Stimulated activated CD4-positive, alpha-beta T cell treated with anti-CD3 and anti-CD28 coated beads, Interleukin-4, amount 100 ng/mL, for 1 hour (primary cell): ENCODE measurements at places on chromosomes 3 and 15.

DNA sequence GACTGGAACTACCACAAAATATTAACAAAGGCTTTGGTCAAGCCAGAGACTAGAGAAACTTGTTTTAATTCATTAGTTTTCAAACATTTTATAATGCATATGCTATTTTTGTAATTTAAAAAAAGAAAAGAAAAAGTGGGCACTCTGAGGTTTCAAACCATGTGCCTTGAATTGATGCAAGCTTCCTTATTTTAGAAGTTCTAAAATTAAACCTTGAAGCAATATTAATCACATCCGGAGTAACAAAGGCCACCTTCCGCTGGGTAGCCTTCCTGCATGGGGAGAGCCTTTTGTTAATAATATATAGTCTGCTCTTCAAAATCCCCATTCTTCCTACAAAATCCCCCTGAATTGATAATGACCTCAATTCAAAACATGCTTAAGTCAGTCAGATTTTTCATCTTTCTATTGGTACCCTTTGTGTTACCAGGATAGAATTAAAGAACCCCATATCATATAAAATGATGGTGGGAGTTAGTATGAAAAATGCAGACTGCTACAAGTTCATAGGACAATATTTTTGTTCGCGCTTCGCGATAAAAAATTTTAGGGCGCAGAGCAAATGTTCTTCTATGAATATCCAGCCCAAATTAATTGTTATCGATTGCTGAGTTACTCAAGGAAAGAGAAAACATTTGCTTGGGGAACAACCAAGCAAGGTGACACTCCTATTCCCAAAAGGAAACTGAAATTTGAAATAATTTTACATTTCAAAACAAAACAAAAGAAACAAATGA lies 30.6 kb downstream of the LDHAL6B start:
- no peak for DNase-seq

DNA sequence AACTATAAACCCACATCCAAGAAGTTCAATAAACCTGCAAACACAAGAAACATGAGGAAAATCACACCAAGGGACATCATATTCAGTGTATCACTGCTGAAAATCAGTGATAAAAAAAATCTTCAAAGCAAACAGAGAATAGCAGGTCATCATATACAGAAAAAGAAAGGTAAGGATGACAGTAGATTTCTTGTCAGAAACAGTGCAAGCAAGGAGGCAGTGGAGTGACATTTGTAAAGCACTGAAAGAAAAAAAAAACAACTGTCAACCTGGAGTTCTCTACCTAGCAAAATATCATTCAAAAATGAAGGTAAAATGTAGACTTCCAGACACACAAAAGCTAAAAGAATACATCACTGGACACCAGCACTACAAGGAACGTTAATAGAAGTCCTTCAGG lies 71.5 kb downstream of the TRPC1 start:
- DNase-seq = no peak

DNA sequence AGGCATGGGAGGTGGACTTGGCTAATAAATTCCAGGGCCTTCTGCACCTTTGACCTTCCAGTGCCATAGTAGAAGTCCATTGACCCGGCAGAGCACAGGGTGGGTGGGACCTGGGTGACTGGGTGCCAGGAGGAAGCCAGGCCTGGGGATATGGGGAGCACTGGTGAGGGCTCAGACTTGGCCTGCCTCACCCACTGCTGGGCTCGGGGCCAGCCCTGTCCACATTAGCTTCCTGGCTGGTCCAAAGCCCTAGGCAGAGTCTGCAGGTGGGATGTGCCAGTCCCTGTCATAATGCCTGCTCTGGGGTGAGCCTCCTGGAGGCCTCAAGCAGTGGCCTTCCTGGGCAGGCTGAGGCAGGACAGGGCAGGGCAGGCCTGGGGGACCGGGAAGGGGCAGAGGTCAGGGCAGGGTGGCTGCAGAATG lies 38.1 kb upstream of the CHRNB4 start:
- DNase-seq = no peak

DNA sequence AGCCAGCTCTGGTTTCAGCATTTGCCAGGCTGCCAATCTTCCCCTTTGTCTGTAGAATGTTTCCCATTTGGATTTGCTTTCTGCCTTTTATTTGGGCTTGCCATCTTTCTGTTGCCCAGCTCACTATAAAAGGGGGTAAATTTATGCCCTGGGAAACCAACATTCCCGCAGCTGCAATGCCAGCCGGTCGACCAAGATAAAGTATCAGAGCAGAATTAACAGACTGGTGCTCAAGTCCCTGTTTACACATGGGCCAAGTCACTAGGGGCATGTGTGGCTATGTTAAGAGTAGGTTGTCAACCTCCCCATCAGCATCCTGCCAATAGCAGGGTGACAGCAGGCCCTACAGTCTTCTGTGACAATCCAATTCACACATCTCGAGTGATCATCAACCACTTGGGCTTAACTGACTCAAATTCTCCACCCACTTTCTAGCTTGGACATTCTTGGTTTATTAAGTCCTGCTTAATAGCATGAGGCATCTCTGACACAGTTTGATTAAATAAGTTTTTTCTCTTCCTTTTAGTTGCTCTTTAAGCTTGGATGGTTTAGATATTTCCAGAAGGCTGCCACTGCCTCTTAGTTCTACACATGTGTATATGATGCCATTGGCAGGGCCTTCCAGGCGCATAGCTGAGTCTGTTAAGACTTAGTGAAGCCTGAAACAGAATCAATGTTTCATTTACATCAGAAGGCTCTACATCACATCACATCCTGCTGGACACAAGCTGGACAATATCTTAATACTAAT lies 24.1 kb upstream of the VEPH1 start:
- no peak for DNase-seq

- no peak for DNase-seq
Observed at GRCh38 chr3:123042413-123042812, 14.8 kb upstream of the SEMA5B start.

DNA sequence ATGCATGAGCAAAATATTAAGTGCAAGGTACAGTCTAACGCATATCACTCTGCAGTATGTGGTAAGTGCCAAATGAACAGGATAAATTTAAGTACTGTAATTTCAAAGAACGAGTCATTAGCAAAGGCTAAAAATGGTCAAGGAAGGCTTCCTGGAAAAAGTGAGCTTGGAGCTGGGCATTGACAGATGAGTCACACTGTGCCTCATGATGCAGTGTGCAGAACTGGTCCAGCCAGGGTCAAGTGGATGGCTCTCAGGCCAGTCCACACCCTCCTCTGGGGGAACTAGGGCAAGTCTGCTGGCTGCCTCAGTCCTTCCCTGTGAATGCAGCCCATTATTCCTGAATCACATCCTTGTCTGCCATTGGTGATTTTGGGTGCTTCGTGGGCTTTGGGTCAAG lies 76.3 kb downstream of the CACNA1D start:
- DNase-seq = no peak

- peak; percentile 57 for DNase-seq
Observed at GRCh38 chr3:16513141-16514020, at the start of gene RFTN1. Gene RFTN1, minus strand, starts transcription at chr3:16513699. Its CDS starts 19,830 bp downstream, at chr3:16493869.

DNA sequence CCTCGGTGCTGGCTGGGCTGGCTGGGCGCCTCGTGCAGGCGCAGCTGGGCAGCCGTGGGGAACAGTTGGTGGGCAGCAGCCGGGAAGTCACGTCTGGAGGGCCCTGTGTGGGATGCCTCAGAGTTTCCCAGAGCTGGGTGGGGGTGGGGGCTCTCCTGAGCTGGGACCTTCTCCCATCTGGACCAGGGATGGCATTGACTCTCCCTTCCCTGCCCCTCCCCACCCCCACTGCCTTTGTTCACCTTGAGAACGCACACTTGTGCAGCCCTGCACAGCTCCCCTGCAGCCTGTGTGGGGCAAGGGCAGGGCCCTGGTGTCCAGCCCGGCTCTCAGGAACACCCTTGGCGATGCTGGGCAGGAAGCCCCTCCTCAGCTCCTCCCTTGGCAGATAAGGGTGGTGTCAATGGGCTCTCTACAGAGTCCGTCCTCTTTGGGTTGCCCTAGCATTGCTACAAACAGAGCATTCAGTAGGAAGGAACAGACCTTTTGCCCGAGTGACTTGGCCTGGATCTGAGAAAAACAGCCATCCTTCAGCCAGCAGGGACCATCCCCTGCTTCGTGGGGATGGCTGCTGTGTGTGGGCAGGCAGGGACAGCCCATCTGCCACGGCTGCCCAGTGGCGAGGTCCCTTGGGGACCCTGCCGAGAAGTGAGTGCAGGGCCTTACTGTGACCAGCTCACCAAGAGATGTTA lies 25.5 kb upstream of the KLF13 start:
- no peak for DNase-seq

- DNase-seq = no peak
Observed at GRCh38 chr15:45993072-45993471, 358.2 kb downstream of the SQOR start.

GRCh38 chr3:154614601-154615000 lies 184.6 kb upstream of the GPR149 start:
- no peak for DNase-seq

- DNase-seq = no peak
Observed at GRCh38 chr3:72601060-72601459, 247.2 kb downstream of the SHQ1 start.

- peak; percentile 61 for DNase-seq
Observed at GRCh38 chr3:111539351-111540331, 2.4 kb upstream of the CD96 start.

DNA sequence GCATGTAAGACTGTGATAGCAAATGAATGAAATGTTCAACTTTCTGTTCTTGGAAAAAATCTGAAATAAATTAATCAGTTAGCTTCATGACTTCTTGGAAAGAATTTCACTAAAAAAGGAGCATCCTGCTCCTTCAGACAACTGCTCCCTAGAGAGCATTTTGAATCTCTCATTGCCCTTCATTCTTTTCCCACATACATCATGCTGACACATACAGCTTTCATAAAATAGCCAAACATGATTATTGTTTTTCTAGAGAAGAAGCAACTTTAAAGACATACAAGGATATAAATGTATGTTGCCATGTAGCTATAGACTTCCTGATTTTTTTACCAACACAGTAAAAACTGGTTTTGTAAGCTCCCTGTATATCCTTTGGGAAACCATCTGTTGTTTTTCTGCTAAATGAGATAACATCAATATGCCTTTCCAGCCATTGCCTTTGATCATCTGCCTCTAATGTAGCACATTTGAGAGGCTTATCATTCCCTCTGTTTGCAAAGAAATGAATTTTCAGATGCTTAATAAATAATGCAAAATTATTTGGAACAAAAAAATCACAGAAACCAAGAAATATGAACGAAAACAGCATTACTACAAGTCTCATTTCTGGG lies 248.2 kb upstream of the GPR149 start:
- no peak for DNase-seq

GRCh38 chr3:146739203-146739671 lies 134.1 kb upstream of the PLSCR5 start:
- no peak for DNase-seq

GRCh38 chr3:174720717-174721116 lies 138.4 kb upstream of the NAALADL2 start:
- no peak for DNase-seq

GRCh38 chr3:8619548-8619947 lies 25.1 kb downstream of the SSUH2 start:
- DNase-seq = no peak

GRCh38 chr15:90750186-90750585 lies 33.0 kb downstream of the BLM start:
- no peak for DNase-seq

GRCh38 chr3:18988614-18989229 lies 159.6 kb upstream of the KCNH8 start:
- no peak for DNase-seq

DNA sequence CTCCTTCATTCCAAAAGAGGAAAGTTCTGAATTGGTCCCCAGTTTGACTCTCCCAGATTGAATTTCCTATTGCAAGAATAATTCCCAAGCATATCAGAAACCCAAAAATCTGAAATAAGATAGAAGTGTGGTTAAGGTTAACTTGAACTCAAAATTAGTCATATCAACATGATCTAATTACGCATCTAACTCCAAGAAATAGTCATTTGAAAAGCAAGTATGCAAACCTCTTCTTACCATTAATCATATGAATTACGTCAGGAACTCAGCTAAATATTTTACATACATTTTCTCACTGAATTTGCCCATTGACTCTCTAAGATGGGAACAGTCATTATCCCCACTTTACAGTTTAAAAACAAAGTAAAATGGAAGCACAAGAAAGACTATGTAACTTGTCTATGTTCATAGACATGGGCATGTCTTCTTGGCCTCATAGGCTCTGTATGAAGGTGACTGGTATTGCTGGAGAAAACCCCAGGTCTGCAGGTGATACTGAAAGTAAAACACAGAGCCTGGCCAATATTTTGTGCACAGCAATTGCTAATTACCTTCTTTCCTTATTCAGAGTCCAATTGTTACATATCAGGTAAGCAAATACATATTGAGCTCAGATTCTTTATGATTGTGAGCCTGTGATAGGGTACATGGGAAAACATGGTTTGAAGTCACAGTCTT lies 139.2 kb downstream of the ATP8B4 start:
- no peak for DNase-seq

DNA sequence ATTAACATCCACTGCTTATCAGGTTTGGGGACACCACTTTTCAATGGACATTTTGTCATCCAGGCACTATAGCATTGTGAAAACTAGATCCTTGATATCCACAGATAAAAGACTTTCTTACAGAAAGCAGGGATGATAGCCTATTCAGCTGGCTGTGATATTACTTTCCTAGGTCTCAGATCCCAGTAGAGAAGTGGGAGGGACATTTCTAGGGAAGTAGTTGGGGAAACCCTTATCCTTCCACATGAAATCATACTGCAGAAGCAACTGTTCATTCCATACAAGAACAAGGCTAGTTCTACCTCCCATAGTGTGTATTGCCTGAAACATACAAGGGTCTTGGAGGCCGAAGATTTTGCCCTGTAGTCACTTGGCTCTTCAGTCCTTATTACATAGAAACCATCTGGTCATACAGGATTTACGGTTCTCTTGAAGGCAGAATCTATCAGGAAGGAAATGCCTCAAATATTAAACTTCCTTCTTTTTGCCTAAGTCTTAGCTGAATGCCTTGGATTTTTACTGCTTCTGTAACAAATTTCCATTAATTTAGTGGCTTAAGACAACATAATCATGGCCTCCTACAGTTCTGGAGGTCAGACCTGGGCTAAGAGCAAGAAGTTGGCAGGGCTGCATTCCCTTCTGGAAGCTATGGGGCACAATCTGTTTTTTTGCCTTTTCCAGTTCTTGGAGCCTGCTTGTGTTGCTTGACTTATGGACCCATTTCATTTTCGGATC lies 119.4 kb downstream of the ECT2 start:
- no peak for DNase-seq

DNA sequence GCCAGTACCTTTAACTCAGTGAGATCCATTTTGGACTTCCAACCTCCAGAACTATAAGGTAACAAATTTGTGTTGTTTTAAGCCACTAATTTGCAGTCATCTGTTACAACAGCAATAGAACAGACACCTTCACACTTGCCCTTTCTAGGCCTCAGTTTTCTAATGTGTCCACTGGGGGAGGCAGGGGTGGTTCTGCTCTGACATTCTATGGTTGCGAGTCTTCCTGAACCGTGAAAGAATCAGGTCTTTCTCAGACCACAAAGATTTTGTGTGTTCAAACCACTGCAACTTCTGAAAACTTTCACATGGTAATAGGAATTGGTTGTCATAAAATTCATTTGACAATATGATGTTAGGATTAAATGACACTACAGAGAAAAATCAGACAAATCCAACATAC lies 26.8 kb upstream of the CSTA start:
- DNase-seq = no peak
